Stimulated activated CD4-positive, alpha-beta T cell treated with anti-CD3 and anti-CD28 coated beads, Interleukin-4, amount 100 ng/mL, for 4 hours (primary cell): ENCODE measurements at places on chromosomes 4 and X.
A peak's percentile ranks its signal among the peaks of the same experiment; 100 is the strongest.

DNA sequence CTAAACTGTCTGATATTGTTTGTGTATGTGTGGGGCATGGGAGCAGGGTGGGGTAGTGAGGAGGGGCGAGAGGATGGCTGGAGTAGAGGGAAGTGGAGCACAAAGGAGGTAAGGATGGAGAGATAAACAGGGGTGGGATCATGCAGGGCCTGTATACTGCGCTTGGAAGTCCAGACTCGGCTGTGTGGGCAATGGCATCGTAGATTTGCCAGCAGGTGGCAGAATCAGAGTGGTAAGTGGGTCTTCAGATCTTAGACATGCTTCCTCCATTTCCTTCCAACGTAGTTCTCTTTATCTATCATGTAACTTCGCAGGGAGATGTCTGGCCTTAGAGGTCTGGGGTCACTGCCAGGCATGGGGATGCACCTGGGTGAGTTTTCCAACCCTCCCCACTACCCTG lies 155.5 kb downstream of the PDGFRA start:
- no peak for DNase-seq

GRCh38 chr4:175339100-175339707 lies 421.0 kb downstream of the ADAM29 start:
- no peak for DNase-seq

DNA sequence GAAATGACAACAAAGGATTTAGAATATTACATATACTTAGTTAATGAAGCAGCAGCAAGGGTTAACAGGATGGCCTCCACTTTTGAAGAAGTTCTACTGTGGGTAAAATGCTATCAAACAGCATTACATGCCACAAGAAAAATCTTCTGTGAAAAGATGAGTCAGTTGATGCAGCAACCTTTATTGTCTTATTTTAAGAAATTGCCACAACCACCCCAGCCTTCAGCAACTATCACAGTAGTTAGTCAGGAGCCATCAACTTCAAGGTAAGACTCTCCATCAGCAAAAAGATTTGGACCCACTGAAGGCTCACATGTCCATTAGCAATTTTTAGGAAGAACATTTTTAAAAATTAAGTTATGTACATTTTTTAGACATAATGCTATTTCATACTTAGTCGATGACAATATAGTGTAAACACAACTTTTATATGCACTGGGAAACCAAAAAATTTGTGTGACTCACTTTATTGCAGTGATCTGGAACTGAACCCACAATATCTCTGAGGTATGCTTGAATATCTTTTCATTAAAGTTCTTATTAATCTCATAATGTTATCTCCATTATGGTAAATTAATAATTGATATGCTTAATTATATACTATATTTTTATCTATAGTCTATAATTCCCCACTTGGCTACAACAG lies 81.2 kb downstream of the SPCS3 start:
- no peak for DNase-seq

GRCh38 chr4:8332038-8332857 lies 62.7 kb downstream of the HTRA3 start:
- DNase-seq: no peak

DNA sequence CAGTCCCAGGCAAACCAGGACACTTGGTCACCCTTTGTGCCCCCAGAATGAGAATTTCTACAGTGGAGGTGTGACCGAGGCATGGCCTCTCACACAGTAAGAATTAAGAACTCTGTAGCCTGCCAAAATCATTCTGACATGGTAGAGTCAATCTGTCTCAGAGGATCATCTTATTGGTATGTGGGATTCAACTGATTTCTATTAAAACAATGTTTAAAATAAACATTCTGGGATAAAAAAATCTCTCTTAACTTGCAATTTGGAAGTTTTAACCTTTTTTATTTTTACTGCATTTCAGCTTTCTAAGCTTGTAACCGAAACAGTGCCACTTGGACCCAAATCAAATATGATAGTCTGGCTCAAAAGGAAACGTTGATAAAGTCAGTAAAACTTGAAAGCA lies 165.4 kb upstream of the LDB2 start:
- no peak for DNase-seq

- DNase-seq: peak; percentile 61
These were observed 8.3 kb upstream of the DAPP1 start for GRCh38 chr4:99808260-99808857.

DNA sequence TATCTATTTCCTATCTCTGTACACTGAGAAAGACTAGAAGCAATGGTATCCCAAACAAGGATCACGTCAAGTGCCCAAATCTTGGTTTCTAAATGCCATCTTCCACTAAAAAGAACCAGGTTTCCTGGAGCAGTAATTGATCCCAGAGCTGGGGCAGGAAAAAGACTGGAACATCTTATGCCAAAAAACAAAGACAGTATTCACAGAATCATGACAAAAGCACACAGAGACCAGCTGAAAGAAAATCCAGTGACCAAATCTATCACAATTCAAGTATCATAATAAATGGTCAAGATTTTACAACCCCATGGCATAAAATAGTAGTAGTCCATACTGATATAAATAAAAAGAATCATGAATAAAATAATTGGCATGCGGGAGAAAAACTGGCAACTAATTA lies 44.9 kb downstream of the CENPC start:
- DNase-seq: no peak

- DNase-seq: no peak
These were observed 62.5 kb downstream of the NPY1R start for GRCh38 chr4:163269869-163270268.

DNA sequence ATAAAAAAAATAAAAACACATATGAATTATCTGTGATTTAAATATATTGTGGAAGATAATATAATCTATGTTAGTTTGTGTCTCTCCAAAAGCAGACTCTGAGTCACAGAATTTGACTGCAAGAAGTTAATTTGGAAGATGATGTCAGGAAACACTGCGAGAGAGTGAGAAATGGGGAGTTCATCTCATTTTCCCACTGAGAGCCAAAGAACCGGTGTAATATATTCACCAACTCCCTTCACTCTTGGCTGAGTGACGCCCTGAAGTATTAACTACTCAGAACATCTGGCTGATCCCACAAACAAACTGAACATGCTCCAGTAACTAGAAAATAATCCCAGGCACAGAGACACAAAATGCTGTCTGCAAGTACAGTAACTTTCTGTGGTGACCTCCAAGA lies 345.8 kb upstream of the SPANXN1 start:
- no peak for DNase-seq

- DNase-seq: no peak
These were observed 318.3 kb downstream of the ARHGAP24 start for GRCh38 chr4:85793233-85793585.

DNA sequence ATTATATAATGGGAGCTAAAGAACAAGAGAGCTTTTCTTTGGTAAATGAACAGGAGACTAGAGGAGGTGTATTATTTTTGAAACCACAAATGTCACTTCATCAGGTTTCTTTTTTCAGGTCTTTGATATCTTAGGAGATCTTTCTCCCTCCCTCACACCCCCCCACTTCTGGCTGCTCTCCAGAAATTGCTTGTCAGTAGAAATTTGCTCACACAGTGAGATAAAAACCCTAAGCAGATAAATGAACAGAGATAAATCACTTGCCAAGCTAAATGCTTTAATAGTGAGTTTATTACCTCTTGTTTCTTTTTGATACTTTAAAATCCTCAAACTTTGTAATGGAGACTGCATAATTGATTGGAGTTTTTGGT lies 421.2 kb upstream of the TENM3 start:
- DNase-seq: no peak

DNA sequence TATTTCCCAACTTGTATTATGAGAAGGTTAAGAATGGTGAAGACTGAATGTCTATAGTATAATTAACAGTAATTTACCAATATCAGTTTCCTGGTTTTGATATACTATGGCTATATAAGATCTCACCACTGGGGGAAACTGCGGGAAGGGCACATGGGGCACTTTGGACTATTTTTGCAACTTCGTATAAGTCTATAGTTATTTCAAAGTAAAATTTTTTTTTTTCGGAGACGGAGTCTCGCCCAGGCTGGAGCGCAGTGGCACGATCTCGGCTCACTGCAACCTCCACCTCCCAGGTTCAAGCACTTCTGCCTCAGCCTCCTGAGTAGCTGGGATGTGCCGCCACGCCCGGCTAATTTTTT lies 46.1 kb downstream of the CXorf58 start:
- DNase-seq: no peak

GRCh38 chr4:25925486-25926201 lies 11.6 kb downstream of the SMIM20 start:
- no peak for DNase-seq

DNA sequence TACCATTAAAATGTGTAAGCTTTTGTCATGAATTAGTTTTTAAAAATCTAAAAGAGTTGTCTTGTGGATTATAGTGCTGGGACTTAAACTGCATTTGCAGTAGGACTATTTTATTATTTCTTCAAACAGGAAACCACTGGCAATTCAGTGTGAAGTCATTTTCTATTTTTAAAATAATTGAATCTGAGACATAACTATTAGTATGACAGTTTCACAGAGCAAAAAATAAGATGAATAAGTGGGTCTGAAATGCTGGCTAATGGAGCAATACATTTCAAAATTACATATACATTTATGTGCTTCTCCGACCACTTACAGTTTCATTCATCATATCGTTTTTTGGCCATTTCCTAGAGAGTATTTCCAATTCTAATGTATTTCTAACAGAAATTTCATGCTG lies 75.3 kb upstream of the RAPGEF2 start:
- DNase-seq: no peak

DNA sequence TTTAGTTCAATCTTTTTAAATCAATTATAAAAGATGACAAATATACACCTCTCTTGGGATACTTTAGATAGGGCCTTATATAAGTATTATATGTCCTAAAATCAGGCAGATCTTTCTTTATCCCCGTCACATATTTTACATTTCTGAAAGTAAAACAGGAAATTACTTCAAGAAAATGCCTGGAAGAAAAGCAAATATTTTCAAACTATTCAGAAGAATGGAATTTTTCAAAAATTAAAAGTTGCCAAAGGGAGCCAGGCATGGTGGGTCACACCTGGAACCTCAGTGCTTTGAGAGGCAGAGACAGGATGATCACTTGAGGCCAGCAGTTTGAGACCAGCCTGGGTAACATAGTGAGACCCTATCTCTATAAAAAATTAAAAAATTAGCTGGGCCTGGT lies 34.4 kb downstream of the MGARP start:
- no peak for DNase-seq

- no peak for DNase-seq
These were observed 2.9 kb downstream of the DOK7 start for GRCh38 chr4:3465698-3466671.
